Psoas muscle (tissue), 8 donors: ENCODE measurements at places on chromosomes 2 and 18.

GRCh38 chr2:134917360-134917865 is 1.2 kb upstream of the CCNT2 start:
- H3K36me3 ChIP-seq: no peaks in the 10 kb centered on the region
- H3K4me3 ChIP-seq: peak overlapping the region; percentile 96
- peak; percentile 17 for DNase-seq

GRCh38 chr2:137826373-137827372 is 137.6 kb upstream of the HNMT start:
- no peak for DNase-seq
- no peaks in the 10 kb centered on the region for H3K36me3 ChIP-seq
- no peaks in the 10 kb centered on the region for H3K27me3 ChIP-seq
- no peak overlapping the region for H3K4me3 ChIP-seq
- H3K4me1 ChIP-seq: no peaks in the 10 kb centered on the region

- no peak for DNase-seq
- no peaks in the 10 kb centered on the region for H3K27me3 ChIP-seq
- no peak overlapping the region for H3K27ac ChIP-seq
- no peaks in the 10 kb centered on the region for H3K36me3 ChIP-seq
Measured at GRCh38 chr2:169118060-169118459, 48.7 kb downstream of the DHRS9 start.

DNA sequence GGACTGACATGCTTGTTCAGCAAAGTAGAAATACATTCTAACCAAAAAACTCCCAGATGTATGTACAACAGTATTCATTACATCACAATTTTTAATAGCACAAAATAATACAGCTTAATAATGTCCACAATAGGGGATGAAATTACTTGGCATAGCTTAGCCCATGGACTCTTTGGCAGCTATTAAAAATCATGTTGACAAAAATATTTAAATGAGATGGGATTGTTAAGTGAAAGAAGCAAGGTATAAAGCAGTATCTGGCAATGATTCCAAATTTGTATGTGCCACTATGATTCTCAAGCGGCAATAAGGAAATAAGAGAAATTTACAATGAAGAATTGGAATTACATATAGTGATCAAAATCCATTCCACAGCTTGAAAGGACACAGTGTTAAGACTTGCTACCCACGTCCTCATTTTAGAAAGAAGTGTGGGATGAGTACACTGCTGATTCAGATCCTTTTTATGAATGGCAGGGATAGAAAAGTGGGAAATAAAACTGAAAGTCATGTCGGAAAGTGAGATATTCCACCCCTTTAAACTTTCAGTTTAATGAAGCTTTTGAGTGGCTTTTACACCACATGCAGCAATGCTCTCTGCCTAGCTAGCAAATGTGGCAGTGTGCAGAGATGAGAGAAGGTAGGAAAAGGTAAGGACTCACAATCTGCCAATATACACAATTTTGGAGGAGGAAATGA is 2.4 kb downstream of the GAREM1 start:
- H3K4me3 ChIP-seq: peak overlapping the region; percentile 78
- no peak overlapping the region for H3K27ac ChIP-seq
- peaks cover 13% of the 10 kb centered on the region for H3K4me1 ChIP-seq
- H3K27me3 ChIP-seq: no peaks in the 10 kb centered on the region
- DNase-seq: no peak

- no peak overlapping the region for H3K4me3 ChIP-seq
- no peaks in the 10 kb centered on the region for H3K36me3 ChIP-seq
- H3K27ac ChIP-seq: peak overlapping the region; percentile 91
Measured at GRCh38 chr2:64975232-64975821, 13.9 kb upstream of the SLC1A4 start.
